ENCODE measurements at places on chromosomes 2 and 18.

DNA sequence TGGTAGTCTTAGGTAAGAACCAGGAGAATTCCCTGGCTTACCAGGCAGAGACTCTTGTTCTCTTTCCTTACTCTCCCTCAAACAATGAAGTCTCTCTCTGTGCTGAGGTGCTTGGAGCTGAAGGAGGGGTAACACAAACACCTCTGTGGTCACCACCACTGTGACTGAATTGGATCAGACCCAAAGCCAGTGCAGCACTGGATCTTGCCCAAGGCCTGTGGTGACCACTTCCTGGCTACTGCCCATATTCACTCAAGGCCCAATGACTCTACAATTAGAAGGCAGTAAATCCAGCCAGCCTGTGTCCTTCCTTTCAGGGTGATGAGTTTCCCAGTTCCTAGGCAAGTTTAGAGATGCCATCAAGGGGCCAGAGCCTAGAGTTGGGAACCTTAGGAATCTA, 706.8 kb downstream of the SLC4A3 start:
- DNase-seq: no peak

- no peak for DNase-seq
Measured at GRCh38 chr2:42930025-42930581, 137.7 kb upstream of the HAAO start.

DNA sequence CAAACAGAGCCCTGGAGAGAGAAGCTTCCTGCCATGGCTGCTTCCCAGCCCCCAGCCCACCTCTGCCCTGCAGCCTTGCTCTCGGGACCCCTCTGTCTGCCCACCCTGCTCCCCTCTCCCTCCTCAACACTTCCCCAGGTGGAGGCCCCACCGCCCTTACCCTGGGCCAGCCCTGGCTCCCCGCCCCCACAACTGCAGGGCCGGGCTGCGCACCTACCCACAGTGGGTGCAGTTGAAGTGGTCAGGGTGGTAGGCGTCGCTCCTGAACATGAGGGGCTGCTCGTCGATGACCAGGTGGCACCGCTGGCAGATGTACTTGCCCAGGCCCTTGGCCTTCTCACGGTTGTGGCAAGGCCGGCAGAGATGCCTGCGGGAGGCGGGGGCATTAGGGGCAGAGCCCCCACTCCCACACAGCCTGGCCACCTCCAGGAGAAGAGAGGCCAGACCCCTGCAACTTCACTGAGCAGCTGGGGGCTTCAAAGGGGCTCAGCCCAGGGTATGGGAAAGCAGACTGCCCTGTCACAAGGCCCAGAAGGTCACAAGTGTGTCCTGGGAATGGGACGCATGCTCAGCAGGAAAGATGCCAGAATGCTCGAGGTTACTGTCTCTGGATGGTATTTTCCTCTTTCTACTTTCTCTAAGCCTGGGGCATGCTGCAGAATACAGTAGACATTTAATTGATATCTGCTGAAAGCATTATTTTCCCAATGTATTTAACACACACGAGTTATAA, 3.1 kb upstream of the GPR17 start:
- DNase-seq: no peak

DNA sequence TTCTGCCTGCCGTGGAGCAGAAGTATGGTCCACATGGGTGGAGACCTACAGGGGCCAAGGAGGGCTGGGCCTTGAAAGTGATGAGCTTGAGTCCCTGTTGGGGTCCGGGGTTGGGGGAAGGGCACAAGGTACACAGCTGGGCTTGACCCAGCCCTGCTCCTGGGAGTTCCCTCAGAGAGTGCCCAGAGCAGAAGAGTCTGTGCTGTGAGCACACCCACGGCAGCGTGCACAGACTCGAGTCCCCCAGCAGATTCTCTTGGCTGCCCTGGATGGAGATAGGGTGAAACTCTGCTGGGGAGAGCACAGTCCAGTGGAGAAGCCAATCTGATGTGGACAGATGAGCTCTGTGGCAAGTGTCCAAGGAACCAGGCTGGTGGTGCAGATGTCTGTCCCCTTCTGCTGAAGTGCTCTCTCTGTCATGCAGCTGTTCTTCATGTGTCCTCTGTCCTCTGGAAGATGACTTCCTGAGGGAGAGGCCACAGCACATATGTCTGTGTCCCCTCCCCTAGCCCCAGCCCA, 27.5 kb downstream of the INPP4A start:
- DNase-seq: no peak

- DNase-seq: no peak
Measured at GRCh38 chr18:29361843-29362242, 1184.9 kb upstream of the CDH2 start.

- no peak for DNase-seq
Measured at GRCh38 chr2:205484215-205484614, 198.1 kb upstream of the NRP2 start.

DNA sequence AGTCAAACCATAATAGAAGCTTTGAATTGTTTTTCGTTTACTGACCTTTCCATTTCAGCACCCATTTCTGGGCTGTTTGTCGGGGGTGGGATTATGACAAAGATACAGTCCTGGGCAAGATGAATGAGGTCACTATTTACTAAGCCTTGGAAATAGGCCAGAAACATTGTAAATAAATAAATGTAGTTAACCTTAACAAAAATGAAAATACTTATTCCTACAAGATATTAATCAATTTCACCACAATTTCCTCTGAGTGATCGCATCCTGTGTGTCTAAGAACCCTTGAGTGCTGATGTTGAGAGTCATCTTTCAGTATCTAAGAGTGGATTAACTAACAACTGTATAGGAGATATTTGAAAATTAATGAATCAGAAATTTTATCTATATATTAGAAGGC, 14.0 kb downstream of the ITGA4 start:
- DNase-seq: no peak

DNA sequence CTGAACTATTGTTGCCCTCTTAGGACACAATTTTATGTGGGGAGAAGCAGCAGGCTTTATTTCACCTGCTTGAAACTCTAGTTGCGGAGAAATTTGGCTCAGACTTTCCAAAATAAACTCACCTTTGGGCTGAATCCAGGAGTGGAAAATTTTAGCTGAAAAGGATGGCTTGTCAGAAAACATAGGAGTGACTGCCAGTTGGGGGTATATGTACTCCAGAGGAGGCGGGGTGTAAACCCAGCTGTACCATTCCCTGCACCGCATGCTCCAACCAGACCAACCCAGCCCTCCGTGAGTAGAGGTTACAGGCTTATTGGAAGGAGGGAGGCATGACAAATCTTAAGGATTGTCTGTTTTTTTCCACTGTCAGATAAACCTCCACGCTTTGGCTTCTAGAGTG, 53.8 kb downstream of the PRKCE start:
- no peak for DNase-seq

GRCh38 chr18:11577271-11578112, 31.9 kb upstream of the SLC35G4 start:
- DNase-seq: no peak

GRCh38 chr2:152782171-152782570, 63.8 kb downstream of the ARL6IP6 start:
- no peak for DNase-seq

- no peak for DNase-seq
Measured at GRCh38 chr18:54777118-54777791, 51.0 kb upstream of the RAB27B start.

DNA sequence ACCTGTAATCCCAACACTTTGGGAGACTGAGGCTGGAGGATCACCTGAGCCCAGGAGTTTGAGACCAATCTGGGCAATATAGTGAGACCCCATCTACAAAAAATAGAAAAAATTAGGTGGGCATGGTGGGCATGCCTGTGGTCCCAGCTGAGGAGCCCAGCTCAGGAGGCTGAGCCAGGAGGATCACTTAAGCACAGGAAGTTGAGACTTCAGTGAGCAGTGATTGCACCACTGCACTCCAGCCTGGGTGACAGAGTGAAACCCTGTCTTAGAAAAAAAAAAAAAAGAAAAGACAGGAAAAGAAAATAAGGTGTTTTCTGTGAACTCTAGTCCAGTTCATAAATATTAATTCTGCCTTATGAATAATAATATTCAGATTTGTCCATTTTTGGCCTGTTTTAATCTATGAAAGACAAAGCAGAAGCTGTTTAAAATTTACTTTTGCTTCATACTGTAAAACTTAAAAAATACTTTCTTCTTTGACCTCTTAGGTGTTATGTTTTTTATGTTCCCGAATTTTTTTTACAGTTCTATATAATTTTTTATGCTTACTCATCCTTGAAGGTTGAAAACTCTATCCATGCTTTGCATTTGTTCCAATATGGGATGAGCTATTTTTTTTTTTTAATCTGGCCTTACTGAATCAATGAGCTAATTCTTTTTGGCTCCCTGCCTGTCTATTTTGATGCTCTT, 8.4 kb upstream of the ANXA4 start:
- DNase-seq: no peak

GRCh38 chr2:219386532-219387280, 1.0 kb downstream of the DNPEP start:
- no peak for DNase-seq

GRCh38 chr2:125566422-125566821, 1089.5 kb upstream of the GYPC start:
- DNase-seq: no peak
